Neural progenitor cell (in vitro differentiated cells): ENCODE measurements at places on chromosomes 6 and 20. TPM values are rescaled to one million over a fixed set of nuclear protein-coding genes. Genes with fewer than 3 reads are reported as not detected.
A peak's percentile ranks its signal among the peaks of the same experiment; 100 is the strongest.

GRCh38 chr6:167442245-167442644 lies 117.4 kb downstream of the TTLL2 start:
- no peaks in the 10 kb centered on the region for H3K27me3 ChIP-seq
- H3K4me1 ChIP-seq = peaks cover 63% of the 10 kb centered on the region
- H3K4me3 ChIP-seq = peak overlapping the region; percentile 24
- H3K36me3 ChIP-seq = peaks cover 5% of the 10 kb centered on the region

- H3K4me1 ChIP-seq = no peaks in the 10 kb centered on the region
- H3K27me3 ChIP-seq = no peaks in the 10 kb centered on the region
- DNase-seq = no peak
- H3K4me3 ChIP-seq = no peak overlapping the region
- H3K27ac ChIP-seq = no peak overlapping the region
- no peaks in the 10 kb centered on the region for H3K36me3 ChIP-seq
These were observed 33.2 kb downstream of the VEGFA start for GRCh38 chr6:43803055-43803782.

GRCh38 chr6:654136-654535 lies 2.8 kb downstream of the HUS1B start:
- no peaks in the 10 kb centered on the region for H3K4me1 ChIP-seq
- no peaks in the 10 kb centered on the region for H3K27me3 ChIP-seq
- no peak overlapping the region for H3K4me3 ChIP-seq
- DNase-seq = no peak
- no peak overlapping the region for H3K27ac ChIP-seq

Gene PSORS1C1
- total RNA-seq = not detected in 2 replicates

GRCh38 chr6:2891768-2892170 lies 11.3 kb downstream of the SERPINB9 start:
- no peaks in the 10 kb centered on the region for H3K36me3 ChIP-seq
- H3K4me1 ChIP-seq = peaks cover 9% of the 10 kb centered on the region
- H3K27me3 ChIP-seq = no peaks in the 10 kb centered on the region
- no peak for DNase-seq
- H3K27ac ChIP-seq = no peak overlapping the region

DNA sequence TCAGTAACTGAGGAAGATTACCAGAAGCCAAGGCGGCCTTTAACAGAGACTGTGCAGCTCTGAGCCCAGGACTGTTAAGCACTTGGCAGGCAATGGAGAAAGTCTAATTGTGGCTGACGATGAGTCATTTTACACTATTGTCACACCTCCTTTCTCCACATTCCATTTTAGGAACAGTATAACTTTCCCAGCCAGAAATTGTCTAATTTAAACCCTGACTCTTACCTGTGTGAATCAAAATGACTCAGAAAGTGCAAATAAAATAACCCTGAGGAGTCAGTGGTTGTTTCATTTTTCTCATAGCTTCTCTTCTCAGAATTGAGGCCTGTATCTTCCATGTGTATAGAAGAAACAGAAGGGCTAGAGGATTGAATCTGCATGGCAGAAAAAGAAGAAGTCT lies 40.0 kb upstream of the OPN5 start:
- H3K27me3 ChIP-seq = no peaks in the 10 kb centered on the region
- H3K4me3 ChIP-seq = no peak overlapping the region
- no peak overlapping the region for H3K27ac ChIP-seq
- no peak for DNase-seq
- no peaks in the 10 kb centered on the region for H3K4me1 ChIP-seq

Gene CLPSL1
- total RNA-seq = not detected in 2 replicates

Gene PERP
- total RNA-seq = 29.9 and 35.4 TPM in 2 replicates

- H3K27ac ChIP-seq = no peak overlapping the region
- H3K4me1 ChIP-seq = no peaks in the 10 kb centered on the region
- no peak for DNase-seq
These were observed 140.9 kb downstream of the GRIK2 start for GRCh38 chr6:101534386-101534785.

Gene POU5F1
- 17.2 and 17.4 TPM in 2 replicates for total RNA-seq

Gene RCAN2
- total RNA-seq = 5.8 and 6.7 TPM in 2 replicates

- no peak overlapping the region for H3K27ac ChIP-seq
- H3K4me3 ChIP-seq = no peak overlapping the region
- no peak for DNase-seq
- no peaks in the 10 kb centered on the region for H3K27me3 ChIP-seq
These were observed 54.1 kb downstream of the ATXN1 start for GRCh38 chr6:16706911-16707783.

Gene FANCE
- total RNA-seq = 9.3 and 23.9 TPM in 2 replicates

Gene C4B
- 0.30 and 1.5 TPM in 2 replicates for total RNA-seq

Gene ACSS2
- 25.0 and 30.8 TPM in 2 replicates for total RNA-seq

- no peaks in the 10 kb centered on the region for H3K36me3 ChIP-seq
- no peak for DNase-seq
- H3K27ac ChIP-seq = no peak overlapping the region
- H3K4me1 ChIP-seq = peaks cover 6% of the 10 kb centered on the region
- no peaks in the 10 kb centered on the region for H3K27me3 ChIP-seq
- no peak overlapping the region for H3K4me3 ChIP-seq
These were observed 2.4 kb upstream of the ZFP64 start for GRCh38 chr20:52193886-52194545.

GRCh38 chr6:37354526-37355384 lies 972 bp downstream of the RNF8 start:
- no peaks in the 10 kb centered on the region for H3K36me3 ChIP-seq
- peaks cover 22% of the 10 kb centered on the region for H3K4me1 ChIP-seq
- peak; percentile 58 for DNase-seq
- peaks cover 7% of the 10 kb centered on the region for H3K27me3 ChIP-seq

DNA sequence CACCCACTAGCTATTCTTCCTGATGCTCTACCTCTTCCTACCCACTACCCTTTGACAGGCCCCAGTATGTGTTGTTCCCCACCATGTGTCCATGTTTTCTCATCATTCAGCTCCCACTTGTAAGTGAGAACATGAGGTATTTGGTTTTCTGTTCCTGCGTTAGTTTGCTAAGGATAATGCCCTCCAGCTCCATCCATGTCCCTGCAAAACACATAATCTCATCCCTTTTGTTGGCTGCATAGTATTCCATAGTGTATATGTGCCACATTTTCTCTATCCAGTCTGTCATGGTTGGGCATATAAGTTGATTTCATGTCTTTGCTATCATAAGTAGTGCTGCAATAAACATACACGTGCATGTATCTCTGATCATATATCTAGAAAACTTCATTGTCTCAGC lies 218.3 kb upstream of the STXBP5 start:
- no peak for DNase-seq
- no peaks in the 10 kb centered on the region for H3K27me3 ChIP-seq
- no peak overlapping the region for H3K27ac ChIP-seq

Gene GPX5
- not detected in 2 replicates for total RNA-seq

DNA sequence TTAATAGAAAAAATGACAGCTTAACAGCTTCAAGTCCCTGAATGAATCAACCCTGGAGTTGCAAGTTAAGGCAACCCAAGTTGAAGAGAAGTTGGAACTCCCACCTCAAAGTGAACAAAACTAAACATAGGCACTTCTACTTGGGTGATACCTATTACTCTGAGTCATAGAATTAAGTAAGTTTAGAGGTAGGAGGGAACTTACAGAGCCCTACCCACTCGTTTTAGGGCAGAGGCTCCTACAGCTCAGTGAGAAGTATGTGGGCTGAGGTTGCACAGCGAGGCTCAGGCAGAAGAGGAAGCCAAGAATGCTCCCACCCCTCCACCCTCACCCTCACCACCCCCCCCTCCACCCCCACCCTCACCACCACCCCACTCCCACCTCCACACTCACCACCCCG lies 42.2 kb downstream of the NFATC2 start:
- H3K4me3 ChIP-seq = no peak overlapping the region
- no peaks in the 10 kb centered on the region for H3K4me1 ChIP-seq
- no peaks in the 10 kb centered on the region for H3K36me3 ChIP-seq
- H3K27ac ChIP-seq = no peak overlapping the region

Gene PPP1R14C
- total RNA-seq = 0.06 and 0.26 TPM in 2 replicates

Gene MDFI
- 29.5 and 87.4 TPM in 2 replicates for total RNA-seq

- no peak overlapping the region for H3K4me3 ChIP-seq
- no peak for DNase-seq
- no peaks in the 10 kb centered on the region for H3K27me3 ChIP-seq
- H3K36me3 ChIP-seq = no peaks in the 10 kb centered on the region
- H3K27ac ChIP-seq = no peak overlapping the region
These were observed 73.5 kb upstream of the PBOV1 start for GRCh38 chr6:138291849-138292181.

Gene KIF25
- total RNA-seq = 1.2 and 1.5 TPM in 2 replicates

- H3K4me1 ChIP-seq = no peaks in the 10 kb centered on the region
- H3K27me3 ChIP-seq = no peaks in the 10 kb centered on the region
- no peak for DNase-seq
- H3K27ac ChIP-seq = no peak overlapping the region
- H3K4me3 ChIP-seq = no peak overlapping the region
These were observed 154.7 kb upstream of the RIN2 start for GRCh38 chr20:19603376-19603750.

Gene TP53TG5
- 0.06 TPM in 1 of 2 replicates, not detected in the other for total RNA-seq

Gene SPAG4
- total RNA-seq = 3.3 and 6.9 TPM in 2 replicates

Gene RNF114
- 41.3 and 105 TPM in 2 replicates for total RNA-seq

Gene MOCS1
- total RNA-seq = 11.3 and 17.9 TPM in 2 replicates

- H3K27ac ChIP-seq = no peak overlapping the region
- H3K36me3 ChIP-seq = no peaks in the 10 kb centered on the region
- no peak overlapping the region for H3K4me3 ChIP-seq
These were observed 311.1 kb upstream of the RNF24 start for GRCh38 chr20:4326195-4327065.

DNA sequence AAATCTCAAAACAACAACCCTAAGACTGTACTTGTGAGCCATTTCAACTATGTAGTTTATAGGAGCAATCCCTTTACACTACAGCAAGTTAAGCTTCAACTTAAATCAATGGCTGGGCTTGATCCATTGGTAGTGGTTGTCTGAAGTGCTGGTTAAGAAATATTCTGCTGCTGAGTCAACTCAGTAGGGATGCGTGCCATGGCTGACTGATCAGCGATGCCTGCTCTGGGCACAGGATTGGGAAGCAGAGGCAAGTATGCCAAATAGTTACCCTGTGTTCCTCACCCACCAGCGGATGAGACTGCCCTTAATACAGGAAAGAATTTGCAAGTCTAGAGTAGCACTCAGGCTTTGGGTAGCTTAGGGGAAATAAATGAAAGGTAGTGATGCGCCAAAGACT lies 41.5 kb downstream of the GCM1 start:
- DNase-seq = no peak
- no peak overlapping the region for H3K4me3 ChIP-seq
- H3K4me1 ChIP-seq = no peaks in the 10 kb centered on the region
- no peak overlapping the region for H3K27ac ChIP-seq

- H3K4me1 ChIP-seq = no peaks in the 10 kb centered on the region
- no peak overlapping the region for H3K27ac ChIP-seq
- no peak overlapping the region for H3K4me3 ChIP-seq
These were observed 86.9 kb downstream of the LRFN2 start for GRCh38 chr6:40500227-40500626.

DNA sequence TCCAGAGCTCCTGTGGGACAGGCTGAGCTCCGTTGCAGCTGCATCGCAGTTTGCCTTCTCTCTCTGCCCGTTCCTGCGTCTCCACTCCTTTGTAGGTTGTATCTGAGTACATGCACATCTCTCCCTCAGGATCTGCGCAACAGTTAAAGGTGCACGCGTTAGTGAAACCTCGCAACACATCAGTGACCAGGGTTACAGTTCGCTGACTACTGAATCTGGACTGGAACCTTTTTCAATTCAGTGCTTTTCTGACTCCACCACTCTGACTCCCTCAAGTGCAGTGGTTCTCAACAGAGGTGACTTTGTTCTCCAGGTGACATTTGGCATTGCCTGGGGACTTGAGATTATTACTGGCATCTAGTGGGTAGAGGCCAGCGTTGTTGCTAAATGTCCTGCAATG lies 44.0 kb downstream of the UST start:
- no peak for DNase-seq
- H3K27me3 ChIP-seq = no peaks in the 10 kb centered on the region
- H3K4me3 ChIP-seq = no peak overlapping the region
- H3K27ac ChIP-seq = no peak overlapping the region

Gene ZNF165
- total RNA-seq = 1.9 and 2.1 TPM in 2 replicates

- no peak overlapping the region for H3K4me3 ChIP-seq
- H3K4me1 ChIP-seq = peaks cover 41% of the 10 kb centered on the region
- no peaks in the 10 kb centered on the region for H3K27me3 ChIP-seq
- DNase-seq = no peak
- H3K36me3 ChIP-seq = no peaks in the 10 kb centered on the region
These were observed 240.8 kb downstream of the SMOC2 start for GRCh38 chr6:168681748-168682147.

Gene UCKL1
- total RNA-seq = 10.8 and 22.7 TPM in 2 replicates

- no peak overlapping the region for H3K4me3 ChIP-seq
- no peak overlapping the region for H3K27ac ChIP-seq
- no peaks in the 10 kb centered on the region for H3K27me3 ChIP-seq
- DNase-seq = no peak
- H3K36me3 ChIP-seq = no peaks in the 10 kb centered on the region
These were observed 141.3 kb upstream of the CARMIL1 start for GRCh38 chr6:25137916-25138232.

- no peak overlapping the region for H3K4me3 ChIP-seq
- H3K27me3 ChIP-seq = no peaks in the 10 kb centered on the region
- no peaks in the 10 kb centered on the region for H3K36me3 ChIP-seq
- no peaks in the 10 kb centered on the region for H3K4me1 ChIP-seq
These were observed 227.9 kb downstream of the PTPRT start for GRCh38 chr20:42961771-42962170.

DNA sequence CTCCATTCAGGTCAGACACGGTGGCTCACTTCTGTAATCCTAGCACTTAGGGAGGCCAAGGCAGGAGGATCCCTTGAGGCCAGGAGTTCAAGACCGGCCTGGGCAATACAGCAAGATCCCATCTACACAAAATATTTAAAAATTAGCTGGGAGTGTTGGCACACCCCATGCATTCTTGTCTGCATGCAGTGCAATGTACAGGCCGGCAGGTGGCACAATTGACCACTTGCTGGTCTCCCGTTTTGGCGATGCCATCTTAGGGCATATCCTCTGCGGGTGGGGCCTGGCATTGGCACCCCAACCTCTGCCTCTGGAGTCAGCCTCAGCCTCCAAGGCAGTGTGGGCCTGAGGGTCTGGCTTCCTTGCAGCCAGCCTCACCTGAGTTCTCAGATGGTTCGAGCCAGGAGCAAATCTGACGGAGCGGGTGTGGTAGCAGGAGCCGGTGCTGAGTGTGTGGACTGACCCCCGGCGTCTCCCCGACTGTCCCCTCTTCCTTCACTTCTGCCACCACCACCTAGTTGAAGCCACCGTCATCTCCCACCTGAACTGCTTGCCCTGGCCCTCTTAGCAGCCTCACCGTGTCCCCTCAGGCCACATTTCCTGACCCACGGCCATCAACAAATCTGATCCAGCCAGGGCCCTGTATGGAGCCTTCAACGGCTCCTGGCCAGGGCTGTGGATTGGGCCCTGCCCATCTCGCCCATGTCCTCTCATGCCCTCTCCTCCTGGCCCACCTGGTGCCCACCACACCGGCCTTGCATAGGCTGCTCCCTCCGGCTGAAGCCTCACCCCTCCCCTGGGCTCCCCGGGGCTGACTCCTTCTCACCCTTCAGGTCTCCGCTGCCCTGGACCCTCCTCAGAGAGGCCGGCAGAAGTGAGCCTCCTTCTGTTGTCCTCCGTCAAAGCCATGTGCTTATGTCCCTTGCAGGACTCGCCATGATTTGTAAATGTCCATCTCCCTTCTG lies 44.0 kb downstream of the EFCAB8 start:
- no peaks in the 10 kb centered on the region for H3K4me1 ChIP-seq
- H3K27ac ChIP-seq = no peak overlapping the region
- H3K4me3 ChIP-seq = no peak overlapping the region
- peak; percentile 77 for DNase-seq
- no peaks in the 10 kb centered on the region for H3K36me3 ChIP-seq

Gene NOL7
- total RNA-seq = 61.4 and 79.5 TPM in 2 replicates

- peaks cover 13% of the 10 kb centered on the region for H3K4me1 ChIP-seq
- no peaks in the 10 kb centered on the region for H3K36me3 ChIP-seq
These were observed 1.5 kb downstream of the SLC23A2 start for GRCh38 chr20:4999788-5000187.
